Aorta (tissue), 5 donors: ENCODE measurements at places on chromosomes 6 and 20. TPM values are rescaled to one million over a fixed set of nuclear protein-coding genes. Genes with fewer than 3 reads are reported as not detected.

The HLA-DPA1 gene
- total RNA-seq: 122 TPM

The NFYA gene
- 13.3 TPM for total RNA-seq

The CRISP2 gene
- not detected for total RNA-seq

The SEL1L2 gene
- total RNA-seq: not detected

The HM13 gene
- total RNA-seq: 136 TPM

The MOXD1 gene
- 1.2 TPM for total RNA-seq

The HLA-DQA2 gene
- 18.5 TPM for total RNA-seq

The ADGRF5 gene
- 28.7 TPM for total RNA-seq

The TGM3 gene
- total RNA-seq: not detected

The ANKRD66 gene
- not detected for total RNA-seq

The GPX5 gene
- total RNA-seq: not detected

The NMBR gene
- total RNA-seq: not detected

The PI3 gene
- 0.96 TPM for total RNA-seq

The BMP7 gene
- total RNA-seq: 0.52 TPM
